ENCODE measurements at places on chromosomes 3 and 15.

- no peak for DNase-seq
Measured at GRCh38 chr3:160671231-160671630, 5.7 kb upstream of the ARL14 start.

GRCh38 chr3:54862526-54862925, 65.3 kb downstream of the LRTM1 start:
- DNase-seq = no peak

GRCh38 chr3:10941972-10942371, 50.6 kb upstream of the SLC6A1 start:
- DNase-seq = no peak

DNA sequence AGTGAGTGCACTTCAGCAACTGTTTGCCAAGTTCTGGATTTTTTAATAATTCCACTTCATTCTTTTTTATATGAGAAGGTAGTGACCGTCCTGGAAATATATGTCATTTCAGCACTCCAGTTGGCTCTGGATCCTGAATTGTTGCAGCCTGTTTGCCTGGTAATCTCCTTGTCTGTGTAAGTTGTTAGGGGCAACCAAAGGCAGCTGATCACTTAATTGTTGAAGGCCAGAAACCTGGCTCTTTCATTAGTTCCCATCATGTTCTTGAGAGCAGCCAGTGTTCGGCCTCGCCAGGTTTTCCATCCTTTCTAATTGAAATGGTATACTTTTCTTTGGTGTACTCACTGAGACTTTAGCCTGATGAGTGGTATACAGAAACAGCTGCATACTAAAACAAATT, 168.6 kb downstream of the SOX2 start:
- no peak for DNase-seq

DNA sequence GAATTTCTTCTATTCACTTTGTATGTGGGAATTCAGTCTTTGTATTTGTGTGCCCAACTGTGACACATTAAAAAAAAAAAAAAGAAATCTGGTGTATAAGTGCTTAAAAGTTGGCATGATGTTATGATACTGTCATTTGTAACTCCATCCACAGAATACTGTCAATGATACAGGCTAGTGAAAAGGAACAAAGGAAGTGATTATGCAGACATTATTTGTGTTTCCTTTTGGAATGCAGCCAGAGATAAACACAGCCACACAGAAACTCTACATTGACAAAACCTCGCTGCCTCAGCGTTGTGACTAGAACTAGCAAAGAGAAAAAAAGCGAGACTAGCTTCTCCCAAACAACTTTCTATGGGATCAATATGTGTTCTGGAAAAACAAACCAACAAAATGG, 519.2 kb upstream of the AGTR1 start:
- no peak for DNase-seq

- DNase-seq = no peak
Measured at GRCh38 chr3:152619691-152620090, 215.2 kb upstream of the P2RY1 start.

DNA sequence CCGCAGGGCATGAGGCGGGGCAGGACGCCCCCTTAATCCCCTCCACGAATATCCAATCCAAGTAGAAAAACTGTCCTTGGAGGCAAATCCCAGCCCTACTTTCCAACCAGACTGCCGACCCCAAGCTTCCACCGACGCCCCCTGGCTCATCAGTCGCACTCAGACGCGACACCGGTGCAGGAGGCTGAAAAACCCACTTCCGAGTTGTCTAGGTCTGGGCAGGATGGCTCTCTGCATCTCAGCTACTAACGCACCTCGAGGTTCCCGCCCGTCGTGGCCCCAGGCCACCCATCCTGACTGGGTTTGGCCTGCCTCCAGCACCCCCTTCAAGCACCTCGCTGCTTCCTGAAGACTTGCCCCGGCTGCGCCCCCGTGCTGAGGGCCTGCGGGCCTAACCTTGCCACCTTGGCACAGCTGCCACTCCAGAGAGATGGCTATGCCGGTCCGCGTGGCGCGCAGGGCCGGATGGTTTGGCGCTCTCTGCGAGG, 15.5 kb downstream of the RGMA start:
- DNase-seq = no peak

GRCh38 chr3:19808834-19809233, 125.2 kb downstream of the EFHB start:
- no peak for DNase-seq

- no peak for DNase-seq
Measured at GRCh38 chr3:71984843-71985613, 200.1 kb upstream of the PROK2 start.

- DNase-seq = no peak
Measured at GRCh38 chr15:50108461-50108860, 10.6 kb downstream of the ATP8B4 start.

DNA sequence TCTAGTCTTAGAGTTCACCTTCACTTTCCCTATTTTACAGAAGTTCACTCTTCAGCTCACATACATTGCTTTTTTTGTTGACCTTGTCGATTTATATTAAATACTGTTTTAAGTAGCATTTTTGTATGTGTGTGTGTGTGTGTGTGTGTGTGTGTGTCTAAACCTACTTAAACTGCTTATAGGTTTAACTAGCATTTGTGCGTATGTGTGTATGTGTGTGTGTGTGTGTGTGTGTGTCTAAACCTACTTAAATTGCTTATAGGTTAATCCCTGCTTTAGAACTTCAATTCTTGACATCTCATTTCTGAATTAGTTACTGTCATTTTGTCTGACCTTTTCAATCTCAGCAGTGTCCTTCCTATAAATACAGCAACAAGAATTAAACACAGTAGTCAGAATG, 254.8 kb upstream of the EPHA3 start:
- no peak for DNase-seq

DNA sequence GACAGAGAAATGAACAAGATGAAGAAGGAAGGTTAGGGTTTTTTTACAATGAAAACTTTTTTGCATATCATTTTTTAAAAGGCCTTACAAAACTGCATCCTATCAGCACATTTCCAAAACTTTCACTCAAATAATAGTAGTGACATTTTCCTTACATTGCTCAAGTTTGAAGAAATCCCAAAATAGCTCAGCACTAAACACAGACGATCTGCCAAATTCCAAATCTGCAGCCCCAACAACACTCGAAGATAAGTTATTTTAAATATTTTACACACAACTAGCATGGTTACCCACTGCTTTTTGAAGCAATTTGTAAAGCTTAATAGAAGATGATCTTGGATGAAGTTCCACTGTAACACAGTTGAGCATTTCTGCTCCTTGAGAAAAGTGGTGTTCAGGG, 535.6 kb upstream of the ALCAM start:
- DNase-seq = no peak

- DNase-seq = no peak
Measured at GRCh38 chr3:177978946-177979345, 557.3 kb upstream of the KCNMB2 start.

- no peak for DNase-seq
Measured at GRCh38 chr3:65605876-65606432, 432.8 kb downstream of the MAGI1 start.

GRCh38 chr15:56367156-56367555, 1.9 kb downstream of the TEX9 start:
- no peak for DNase-seq

GRCh38 chr3:176430244-176431037, 766.8 kb downstream of the TBL1XR1 start:
- DNase-seq = no peak

GRCh38 chr3:115165701-115166100, 18.6 kb upstream of the ZBTB20 start:
- no peak for DNase-seq

GRCh38 chr3:193236599-193236998, 4.4 kb upstream of the PLAAT1 start:
- DNase-seq = no peak

- no peak for DNase-seq
Measured at GRCh38 chr15:87570206-87570605, 686.3 kb downstream of the NTRK3 start.

DNA sequence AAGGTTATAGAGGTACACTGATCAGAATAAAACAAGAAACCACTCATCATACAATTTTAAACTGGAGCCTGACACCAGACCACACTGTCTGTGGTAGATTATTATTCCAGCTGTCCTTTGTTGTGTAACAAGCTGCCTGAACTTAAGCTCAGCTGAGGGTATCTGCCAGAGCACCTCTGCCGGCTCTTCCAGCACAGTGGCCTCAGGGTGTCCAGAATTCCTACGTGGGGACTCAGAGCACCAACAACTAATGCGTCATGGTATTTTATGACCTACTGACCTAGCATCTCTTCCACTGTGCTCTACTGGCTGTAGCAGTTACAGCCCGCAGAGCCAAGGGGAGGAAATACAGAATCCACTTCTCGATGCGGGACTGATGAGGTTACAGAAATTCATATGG, 15.6 kb upstream of the RAF1 start:
- no peak for DNase-seq

- no peak for DNase-seq
Measured at GRCh38 chr3:150059729-150060128, 89.0 kb upstream of the PFN2 start.

- no peak for DNase-seq
Measured at GRCh38 chr3:65004795-65005295, 317.0 kb upstream of the ADAMTS9 start.

Data from stimulated activated CD8-positive, alpha-beta memory T cell treated with anti-CD3 and anti-CD28 coated beads, Interleukin-7, amount 100 ng/mL, for 1 hour (primary cell).